ENCODE measurements at places on chromosomes 12 and 14. TPM values are rescaled to one million over a fixed set of nuclear protein-coding genes. Genes with fewer than 3 reads are reported as not detected.
A peak's percentile ranks its signal among the peaks of the same experiment; 100 is the strongest.

GRCh38 chr14:33908540-33909223 lies 42.2 kb downstream of the EGLN3 start:
- peak; percentile 49 for DNase-seq

DNA sequence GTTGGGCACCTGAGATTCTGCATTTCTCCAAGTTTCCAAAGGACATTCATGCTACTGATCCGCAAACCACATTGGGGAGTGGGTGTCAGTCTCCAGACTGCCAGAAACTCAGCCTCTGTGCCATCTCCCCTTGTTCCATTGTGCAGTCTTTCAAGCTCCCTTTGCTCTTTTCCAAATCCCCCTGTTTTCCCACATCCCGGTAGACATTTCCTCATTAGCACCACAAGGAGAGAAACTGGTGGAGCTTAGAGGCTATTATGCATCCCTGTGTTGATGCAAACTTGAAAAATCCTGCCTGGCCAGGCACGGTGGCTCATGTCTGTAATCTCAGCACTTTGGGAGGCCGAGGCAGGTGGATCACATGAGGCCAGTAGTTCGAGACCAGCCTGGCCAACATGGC lies 10.7 kb downstream of the CCDC63 start:
- DNase-seq, result no peak

The PLEKHH1 gene
- 29.5 TPM for polyA plus RNA-seq

The ASIC1 gene
- 2.2 TPM for polyA plus RNA-seq

DNA sequence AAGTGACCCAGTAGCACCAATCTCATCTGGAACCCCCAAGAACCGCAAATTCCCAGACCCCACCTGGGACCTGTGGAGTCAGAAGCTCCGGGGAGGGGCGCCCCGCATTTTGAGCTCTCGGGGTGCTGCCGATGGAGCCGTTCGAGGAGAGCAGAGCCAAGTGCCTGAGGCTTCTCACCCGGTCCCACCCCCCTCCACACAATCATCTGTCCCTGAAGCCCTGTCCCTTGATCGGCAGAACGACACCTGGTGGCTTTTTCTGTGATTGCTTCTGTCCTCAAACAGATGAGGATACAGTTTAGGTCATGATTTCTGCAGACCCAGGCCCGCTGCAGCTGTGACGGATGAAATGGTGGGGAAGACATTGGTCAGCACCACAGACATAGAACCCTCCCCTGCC lies 74.7 kb downstream of the NOC4L start:
- DNase-seq, result peak; percentile 19

- no peak for DNase-seq
These were observed 28.1 kb upstream of the PPM1A start for GRCh38 chr14:60220917-60221316.

GRCh38 chr12:49345825-49346658 lies 646 bp upstream of the DNAJC22 start:
- peak; percentile 34 for DNase-seq
